Stimulated activated CD8-positive, alpha-beta memory T cell treated with anti-CD3 and anti-CD28 coated beads, Interleukin-15, amount 100 ng/mL, for 1 hour (primary cell): ENCODE measurements at places on chromosomes 6 and 20.

DNA sequence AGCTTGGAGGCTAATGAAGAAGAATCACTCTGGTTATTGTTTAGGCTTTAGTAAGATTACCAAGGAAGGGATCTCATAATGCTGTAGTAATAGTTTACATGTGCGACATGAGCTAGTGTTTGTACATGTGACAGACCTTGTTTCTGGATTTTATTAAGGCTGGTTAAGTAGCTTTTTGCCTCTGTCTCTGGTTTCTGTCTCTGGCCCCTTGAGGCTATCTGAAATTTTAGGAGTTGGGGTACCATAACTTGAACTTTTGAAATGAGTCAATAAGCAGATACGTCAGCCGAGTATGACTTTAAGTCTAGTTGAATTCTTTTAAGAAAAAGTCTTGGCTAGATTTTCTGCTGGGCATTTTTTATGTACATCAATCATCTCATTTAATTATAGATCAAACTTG lies 9.5 kb downstream of the CBFA2T2 start:
- no peak for DNase-seq

GRCh38 chr6:167121335-167121841 lies 1.5 kb upstream of the CCR6 start:
- DNase-seq = no peak

- no peak for DNase-seq
These were observed 73.3 kb downstream of the TFAP2A start for GRCh38 chr6:10341605-10342004.

DNA sequence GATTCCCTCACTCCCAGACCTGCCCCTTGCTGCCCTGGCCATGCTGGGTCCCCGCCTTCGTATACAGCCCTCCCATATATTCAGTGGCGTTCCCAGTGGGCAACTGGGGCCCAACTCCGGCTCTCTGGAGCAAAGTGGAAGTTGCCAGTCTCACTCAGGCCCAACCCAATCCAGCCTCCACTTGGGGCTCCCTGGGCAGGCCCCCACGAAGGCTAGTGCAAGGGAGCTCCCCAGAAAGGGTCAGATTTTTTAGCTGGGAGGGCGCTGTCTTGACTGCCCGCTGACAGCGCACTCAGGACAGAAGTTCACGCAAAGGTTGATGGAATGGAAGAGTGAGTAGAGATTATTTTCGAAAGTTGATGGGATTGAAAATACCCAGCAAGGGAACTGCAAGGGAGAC lies 5.9 kb downstream of the TP53TG5 start:
- DNase-seq = no peak

- DNase-seq = no peak
These were observed 24.5 kb downstream of the TTBK1 start for GRCh38 chr6:43267619-43268354.
